ENCODE measurements at places on chromosomes 3 and 15.

- no peak for DNase-seq
Measured at GRCh38 chr3:168295027-168295426, 199.3 kb upstream of the GOLIM4 start.

GRCh38 chr3:27577504-27577903 is 93.3 kb upstream of the SLC4A7 start:
- DNase-seq = no peak

DNA sequence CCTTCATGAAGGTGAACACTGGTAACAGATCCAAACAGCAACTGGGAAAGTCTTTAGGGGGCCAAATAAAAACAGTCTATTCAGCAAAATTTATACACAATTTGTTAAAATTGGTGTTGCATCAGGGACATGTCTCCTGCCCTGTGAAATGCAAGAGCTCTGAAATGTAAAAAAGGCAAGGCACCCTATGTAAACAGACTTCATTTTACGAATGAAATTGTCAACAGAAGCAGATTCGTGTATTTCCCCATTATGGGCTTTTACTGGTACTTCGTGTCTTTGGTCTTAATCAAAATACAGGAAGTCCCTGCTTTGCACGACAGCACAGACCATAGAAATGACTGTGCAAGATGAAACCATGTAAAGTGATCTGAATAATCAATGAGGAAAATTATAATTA is 127.3 kb upstream of the THBS1 start:
- DNase-seq = no peak

DNA sequence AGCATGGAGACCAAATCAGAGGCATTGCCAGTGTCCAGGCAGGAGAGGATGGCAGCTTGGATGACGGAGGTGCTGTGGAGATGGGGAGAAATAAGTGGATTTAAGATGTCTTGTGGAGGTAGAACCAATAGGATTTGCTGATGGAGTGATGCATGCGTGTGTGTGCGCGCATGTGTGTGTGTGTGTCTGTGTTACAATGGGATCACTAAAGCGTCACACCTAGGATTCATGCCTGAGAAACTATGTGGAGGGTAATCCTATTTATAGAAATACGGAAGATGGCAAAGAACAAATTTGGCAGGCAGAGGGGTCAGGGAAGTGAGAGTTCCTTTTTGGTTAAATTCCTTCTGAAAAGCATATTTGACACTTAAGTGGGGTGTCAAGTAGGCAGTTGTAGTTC is 64.8 kb upstream of the ARL8B start:
- no peak for DNase-seq

DNA sequence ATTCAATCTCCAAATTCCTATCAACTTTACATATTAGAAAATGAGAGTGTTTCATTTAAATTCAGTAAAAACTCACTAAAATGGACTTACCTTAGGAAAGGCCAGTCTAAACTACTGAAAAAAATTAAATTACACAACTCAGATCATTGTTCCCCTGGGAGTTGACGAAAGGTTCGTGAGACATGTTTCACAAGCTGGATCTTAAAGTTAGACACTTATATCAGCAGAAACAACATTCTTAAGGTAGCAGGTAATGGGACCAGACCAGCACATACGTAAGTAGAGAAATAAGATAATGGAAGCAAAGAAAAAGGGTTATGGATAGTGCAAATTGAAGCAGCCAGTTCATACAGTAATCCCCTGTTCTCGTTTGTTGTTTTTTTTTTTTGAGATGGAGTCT is 8.9 kb downstream of the RFX7 start:
- no peak for DNase-seq

GRCh38 chr3:55611121-55611520 is 124.0 kb upstream of the WNT5A start:
- DNase-seq = no peak

DNA sequence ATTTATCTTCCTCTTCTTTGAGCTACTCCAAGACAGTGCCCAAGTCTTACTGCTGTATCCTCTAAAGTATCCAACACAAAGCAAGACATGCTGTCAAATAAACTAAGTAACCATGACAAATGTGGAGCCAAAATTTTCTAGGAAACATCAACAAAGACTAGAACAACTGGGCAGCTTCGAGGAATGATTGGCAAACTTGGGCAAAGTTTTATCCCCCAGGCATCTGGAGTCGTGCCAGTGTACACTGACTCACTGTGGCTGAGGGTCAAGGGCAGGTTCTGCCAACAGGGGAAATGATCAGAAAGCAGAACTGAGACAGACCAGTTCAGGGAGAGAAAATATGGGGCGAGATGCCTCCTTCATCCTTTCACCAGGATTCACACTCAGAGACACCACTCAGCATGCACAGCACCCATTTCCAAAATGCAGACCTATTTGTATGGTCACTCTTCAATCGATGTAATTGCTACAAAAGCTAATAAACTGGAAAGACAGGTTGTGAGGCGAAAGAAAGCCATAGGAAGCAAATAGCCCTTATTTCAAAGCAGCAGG is 65.8 kb downstream of the MB21D2 start:
- DNase-seq = no peak

GRCh38 chr3:8619548-8619947 is 25.1 kb downstream of the SSUH2 start:
- no peak for DNase-seq

DNA sequence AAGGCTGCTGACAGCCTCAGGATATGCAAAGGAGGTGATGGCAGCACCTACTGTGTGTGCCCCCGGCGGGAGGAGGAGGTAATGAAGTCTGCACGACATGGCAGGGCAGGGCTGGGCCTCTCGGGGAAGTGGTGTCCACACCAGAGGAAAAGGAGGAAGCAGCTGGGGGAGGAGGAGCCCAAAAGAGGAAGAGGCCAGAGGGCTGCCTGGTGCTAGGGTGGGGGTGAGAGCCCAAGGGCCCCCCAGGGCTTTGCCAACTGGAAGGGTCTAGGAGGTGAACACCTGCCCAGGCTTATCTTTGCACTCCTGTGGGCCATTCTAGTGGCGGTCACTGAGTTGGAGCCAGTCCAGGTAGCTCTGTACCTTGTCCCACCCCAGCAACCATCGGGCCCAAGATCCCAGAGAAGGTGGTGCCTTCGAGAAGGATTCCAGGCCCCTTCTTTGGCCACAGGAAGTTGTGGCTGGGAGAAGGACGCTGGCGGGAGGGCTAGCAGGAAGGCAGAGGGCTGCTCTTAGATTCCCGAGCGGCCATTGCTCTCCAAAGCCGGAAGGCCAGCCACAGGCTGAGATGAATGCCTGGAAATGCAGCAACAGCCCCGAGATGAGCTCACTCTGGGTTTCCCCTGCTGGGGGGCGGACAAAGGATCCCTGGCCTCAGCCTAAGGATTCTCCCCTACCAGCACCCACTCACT is 7.0 kb downstream of the GNAI2 start:
- no peak for DNase-seq

GRCh38 chr15:49987198-49987785 is 131.7 kb downstream of the ATP8B4 start:
- DNase-seq = no peak

- DNase-seq = no peak
Measured at GRCh38 chr3:31732548-31732947, 199.8 kb downstream of the STT3B start.

- no peak for DNase-seq
Measured at GRCh38 chr15:98155356-98155755, 194.9 kb downstream of the ARRDC4 start.
